ENCODE measurements at places on chromosomes 13 and 19.
A peak's percentile ranks its signal among the peaks of the same experiment; 100 is the strongest.

- no peak for DNase-seq
Observed at GRCh38 chr19:29259867-29260281, 46.9 kb upstream of the UQCRFS1 start.

DNA sequence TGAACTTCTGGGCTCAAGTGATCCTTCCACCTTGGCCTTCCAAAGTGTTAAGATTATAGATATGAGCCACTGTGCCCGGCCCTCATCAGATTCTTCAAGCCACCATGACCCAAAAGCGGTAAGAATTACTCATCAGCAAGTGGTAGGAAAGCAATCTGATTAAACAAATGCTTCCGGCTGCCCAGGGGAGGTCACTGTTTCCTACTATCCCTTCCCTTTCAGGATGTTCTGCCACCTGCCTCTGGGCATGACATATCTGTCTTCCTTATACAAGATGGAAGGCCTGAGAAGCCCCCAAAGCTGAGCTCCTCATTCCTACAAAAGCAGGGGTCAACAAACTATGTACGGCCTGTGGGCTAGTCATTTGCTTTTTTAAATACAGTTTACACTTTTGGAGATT is 7.0 kb downstream of the ABHD8 start:
- peak; percentile 24 for DNase-seq

GRCh38 chr13:41985788-41986508 is 25.0 kb upstream of the VWA8 start:
- DNase-seq = no peak

- no peak for DNase-seq
Observed at GRCh38 chr13:42279080-42279479, 7.1 kb downstream of the AKAP11 start.

DNA sequence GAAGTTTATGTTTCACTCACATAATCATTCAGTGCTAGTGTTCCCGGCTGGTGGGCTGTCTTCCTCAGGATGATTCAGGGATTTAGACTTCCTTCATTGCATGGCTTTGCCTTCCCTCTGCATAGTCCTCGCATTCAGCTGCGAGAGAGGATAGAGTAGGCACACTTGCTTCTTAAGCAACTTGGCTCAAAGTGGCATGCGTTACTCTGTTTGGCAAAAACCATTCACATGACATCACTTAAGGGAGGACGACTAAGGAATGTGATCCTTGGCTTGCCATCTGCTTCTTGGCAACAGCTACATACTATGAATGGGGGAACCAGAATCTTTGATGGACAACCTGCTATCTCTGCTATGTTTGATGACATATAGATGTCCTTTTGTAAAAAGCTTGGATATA is 359.3 kb downstream of the TDRD3 start:
- DNase-seq = peak; percentile 20

DNA sequence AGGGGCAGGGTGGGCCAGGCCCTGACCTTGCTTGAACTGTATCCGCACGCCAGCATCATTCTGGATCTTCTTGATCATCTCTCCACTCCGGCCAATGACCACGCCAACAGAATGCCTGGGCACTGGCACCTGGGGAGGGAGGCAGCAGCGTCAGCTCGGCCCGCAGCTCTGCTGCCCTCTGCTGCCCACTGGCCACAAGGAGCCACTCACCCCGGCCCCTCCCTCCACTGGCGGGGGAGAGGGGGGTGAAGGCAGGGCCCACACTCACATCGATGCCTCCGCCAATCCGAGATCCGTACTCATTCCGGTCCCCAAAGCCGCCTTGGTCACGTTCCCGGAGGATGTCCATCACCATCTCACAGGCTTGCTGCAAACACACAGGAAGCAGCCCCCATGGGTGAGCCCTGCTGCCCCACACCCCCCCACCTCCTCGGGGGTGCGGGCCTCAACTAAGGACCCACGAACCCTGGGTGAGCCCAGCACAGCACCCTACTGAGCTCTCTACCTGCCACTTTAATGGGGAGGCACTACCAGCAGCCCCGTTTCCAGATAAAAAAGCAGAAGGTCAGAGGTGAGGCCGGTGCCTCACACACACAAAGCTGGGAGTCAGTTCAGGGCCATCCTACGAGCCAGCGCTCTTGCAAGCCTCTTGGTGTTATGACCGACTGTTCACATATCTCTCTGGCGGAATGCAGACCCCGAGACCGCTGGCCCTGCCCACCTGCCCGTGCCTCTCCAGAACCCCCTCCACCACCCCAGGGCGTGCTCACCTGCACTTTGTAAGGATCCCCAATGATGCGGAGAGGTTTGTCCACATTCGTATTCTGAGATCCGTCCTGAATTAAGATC is 6.7 kb downstream of the KHSRP start:
- DNase-seq = peak; percentile 35

DNA sequence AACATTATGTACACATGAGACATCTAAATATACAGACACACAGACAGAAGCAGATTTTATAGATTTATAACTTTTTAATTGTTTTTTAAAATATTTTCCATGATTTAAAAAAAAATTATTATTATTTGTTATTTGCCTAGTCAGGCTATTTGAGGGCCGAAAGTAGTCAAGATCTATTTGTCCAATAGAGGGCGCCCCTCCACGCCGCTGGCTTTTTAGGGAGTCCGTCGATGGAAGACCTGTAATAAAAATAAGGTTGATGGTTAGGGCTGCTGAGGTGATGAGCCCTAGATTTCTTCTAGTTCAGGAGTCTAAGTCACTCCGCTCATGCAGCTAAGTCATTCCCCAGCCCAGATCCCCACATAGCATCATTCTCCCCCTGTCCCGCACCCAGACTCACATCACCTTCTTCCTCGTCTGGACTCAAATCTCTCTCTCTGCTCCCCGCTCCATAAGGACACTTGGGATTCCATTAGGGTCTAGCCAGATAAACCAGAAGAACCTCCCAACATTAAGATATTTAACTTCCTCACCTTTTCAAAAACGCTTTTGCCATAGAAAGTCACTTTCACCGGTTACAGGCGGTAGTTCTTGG is 33.9 kb upstream of the CEACAM21 start:
- peak; percentile 47 for DNase-seq

DNA sequence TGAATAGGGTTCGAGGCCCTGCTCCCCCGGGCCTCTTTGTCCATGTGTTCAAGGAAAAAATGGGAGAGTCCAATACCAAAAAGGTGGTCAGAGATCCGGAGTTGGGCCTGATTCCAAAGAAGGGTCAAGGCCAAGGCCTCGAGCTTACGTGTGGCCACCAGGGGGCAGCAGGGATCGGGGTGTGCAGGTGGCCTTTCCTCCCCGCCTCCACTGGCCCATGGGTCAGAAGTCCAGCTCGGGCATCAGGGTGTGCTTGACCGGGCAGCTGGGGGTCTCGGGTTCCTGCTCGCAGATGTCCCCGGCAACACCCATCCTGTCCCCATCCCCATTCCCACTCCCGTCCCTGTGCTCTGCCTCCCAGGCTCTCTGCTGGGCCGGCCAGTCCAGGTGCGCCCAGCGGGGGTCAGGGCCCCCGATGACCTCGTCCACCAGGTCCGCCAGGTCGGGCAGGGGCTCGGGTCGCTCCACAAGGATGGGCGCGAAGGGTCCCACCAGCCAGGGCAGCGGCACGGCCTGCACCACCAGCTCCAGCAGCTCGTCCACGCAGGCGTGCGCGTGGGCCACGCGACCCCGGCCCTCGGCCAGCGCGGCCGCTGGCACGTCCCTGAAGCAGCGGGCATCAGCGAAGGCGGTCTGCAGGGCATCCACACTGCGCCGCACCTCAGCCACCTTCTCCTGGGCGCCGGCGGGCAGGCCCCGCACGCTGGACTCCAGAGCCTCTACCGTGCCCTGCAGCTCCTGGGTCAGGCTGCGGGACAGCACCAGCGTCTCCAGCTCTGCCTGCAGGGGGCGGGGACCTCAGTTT is 5.2 kb upstream of the PLIN4 start:
- peak; percentile 43 for DNase-seq

- DNase-seq = no peak
Observed at GRCh38 chr13:101331731-101332130, 84.6 kb downstream of the NALCN start.

DNA sequence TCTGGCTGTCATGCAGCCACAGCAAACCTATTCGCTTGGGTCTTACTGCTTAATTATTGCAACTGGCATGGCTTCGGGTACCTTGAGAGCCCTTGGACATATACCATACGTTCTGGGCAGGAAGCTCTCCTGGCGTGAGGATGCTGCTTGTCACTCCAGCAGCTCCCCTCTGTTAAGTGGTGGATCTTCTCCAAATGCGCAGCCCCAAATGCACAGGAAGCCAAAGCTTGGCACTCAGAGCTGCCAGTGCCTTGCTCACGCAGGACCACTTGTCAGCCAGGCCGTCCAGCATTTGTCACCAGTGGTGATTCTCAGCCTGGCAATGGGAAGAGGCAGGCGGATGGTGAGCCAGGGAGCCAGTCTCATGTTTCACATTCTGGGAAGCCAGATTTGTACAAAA is 158.6 kb downstream of the KATNAL1 start:
- DNase-seq = no peak

GRCh38 chr13:61350341-61350740 is 65.3 kb downstream of the PCDH20 start:
- DNase-seq = peak; percentile 11

- DNase-seq = no peak
Observed at GRCh38 chr13:100478107-100478809, 110.3 kb downstream of the GGACT start.

DNA sequence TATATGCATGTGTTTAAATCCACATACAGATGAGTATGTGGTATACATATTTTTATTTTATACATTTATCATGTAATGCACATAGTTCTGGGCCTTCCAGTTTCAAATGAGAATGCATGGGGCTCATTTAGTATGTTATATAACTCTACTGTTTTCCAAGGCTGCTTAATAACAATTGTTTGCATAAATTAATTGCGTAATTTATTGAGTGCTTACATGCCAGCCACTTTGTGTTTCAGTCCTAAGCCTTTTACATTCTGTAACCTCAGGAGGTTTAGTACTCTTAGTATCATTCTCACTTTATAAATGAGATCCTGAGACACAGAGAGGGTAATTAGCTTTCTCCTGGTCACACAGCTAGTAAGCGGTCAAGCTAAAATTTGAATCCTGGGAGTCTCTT is 16.7 kb upstream of the CACNG8 start:
- no peak for DNase-seq

DNA sequence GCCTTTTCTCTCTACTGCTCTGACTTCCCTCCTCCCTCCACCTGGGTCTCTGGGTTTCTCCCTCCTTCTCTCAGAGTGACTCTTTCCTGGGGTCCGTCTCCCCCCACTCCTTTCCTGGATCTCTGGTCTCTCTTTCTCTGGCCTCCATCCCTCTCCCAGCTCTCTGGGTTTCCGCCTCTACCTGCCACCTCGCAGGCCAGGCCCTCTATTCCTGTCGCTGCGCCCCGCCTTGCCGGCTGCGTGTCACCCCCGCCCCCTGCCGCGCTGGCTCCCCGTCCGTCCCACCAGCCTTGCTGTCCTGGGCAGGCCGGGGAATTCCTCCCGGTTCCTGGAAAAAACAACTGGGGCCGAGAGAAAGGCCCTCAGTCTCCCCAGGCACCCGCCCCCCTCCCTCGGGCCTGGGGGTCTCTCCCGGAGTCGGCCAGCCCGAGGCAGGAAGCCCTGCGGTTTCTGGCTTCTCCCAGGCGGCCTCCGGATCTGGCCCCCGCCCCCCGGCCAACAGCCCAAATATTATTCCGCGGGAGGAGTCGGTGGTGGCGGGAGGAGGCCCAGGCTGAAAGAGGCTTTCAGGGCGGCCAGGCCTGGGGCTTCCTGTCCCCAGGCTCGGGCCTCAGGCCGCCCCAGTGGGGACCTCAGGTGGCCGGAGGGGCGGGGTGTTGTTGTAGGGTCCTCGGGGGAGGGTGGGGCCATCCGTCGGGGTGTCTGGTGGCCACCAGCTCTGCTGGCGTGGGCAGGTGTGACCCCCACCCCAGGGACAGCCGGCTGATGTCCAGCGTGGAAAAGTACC is 9.3 kb downstream of the IRF2BP1 start:
- no peak for DNase-seq

DNA sequence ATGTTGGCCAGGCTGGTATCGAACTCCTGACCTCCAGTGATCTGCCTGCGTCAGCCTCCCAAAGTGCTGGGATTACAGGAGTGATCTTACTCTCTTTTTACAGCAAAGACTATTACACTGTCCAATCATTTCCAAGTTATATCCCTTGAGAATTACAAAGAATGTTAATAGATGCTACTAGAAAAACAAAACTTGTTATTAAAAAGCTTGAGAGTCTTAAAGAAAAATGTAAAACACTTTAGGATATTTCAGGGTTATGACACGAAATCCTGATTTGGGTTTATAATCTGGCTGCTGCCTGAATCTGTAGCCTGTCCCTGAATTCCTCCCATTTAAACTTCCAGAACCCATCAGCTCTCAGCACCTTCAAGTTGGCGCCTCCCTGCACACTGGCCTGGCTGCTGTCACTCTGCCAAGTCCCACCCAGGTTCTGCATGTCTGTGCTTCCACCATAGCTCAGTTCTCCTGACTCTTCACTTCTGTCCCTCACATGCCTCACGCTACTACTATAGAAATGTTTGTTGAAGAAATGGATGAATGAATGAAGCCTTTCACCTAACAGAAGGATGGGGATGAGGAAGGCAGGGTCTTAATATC is 55.8 kb upstream of the RFXAP start:
- DNase-seq = no peak

- DNase-seq = peak; percentile 1
Observed at GRCh38 chr19:43872547-43873336, 45.6 kb downstream of the ZNF283 start.
